ENCODE measurements at places on chromosomes 12 and 14.

GRCh38 chr14:58637040-58637390, 747 bp upstream of the DACT1 start:
- peak; percentile 70 for DNase-seq

DNA sequence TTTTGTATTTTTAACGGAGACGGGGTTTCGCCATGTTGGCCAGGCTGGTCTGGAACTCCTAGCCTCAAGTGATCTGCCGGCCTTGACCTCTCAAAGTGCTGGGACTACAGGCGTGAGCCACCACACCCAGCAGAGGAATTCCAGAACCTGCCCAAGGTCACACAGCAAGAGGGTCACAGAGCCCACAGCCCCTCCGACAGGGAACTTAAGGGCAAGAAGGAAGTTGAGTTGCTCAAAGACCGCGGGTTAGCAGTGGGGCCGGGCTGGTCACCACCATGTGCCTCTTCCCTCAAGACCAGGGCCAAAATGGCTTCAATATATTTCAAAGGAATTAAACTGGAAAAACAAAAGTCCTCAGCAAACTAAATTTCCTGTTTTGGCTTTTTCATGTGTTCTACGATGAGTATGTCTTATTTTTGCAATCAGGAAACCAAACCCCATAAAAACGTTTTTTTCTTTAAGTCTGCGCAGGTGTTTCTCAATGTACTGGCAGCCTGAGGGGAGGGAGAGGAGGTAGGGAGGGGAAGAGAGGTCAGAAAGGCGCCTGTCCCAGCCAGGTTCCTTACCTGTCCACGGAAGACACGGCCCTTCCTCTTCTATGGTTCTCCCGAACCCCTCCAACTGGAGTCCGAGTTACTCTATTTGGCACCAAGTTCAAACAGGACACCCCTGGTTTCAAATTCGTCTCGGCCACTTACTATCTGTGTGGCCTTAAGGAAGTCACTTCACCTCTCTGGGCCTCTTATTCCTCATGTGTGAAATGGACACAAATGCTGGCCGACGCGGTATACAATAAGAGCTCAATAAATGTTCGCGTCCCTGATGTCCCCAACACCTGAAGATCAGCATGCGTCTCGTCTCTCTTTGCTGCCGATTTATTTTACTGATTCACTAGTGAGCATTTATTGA, 778 bp downstream of the SLC8B1 start:
- no peak for DNase-seq

DNA sequence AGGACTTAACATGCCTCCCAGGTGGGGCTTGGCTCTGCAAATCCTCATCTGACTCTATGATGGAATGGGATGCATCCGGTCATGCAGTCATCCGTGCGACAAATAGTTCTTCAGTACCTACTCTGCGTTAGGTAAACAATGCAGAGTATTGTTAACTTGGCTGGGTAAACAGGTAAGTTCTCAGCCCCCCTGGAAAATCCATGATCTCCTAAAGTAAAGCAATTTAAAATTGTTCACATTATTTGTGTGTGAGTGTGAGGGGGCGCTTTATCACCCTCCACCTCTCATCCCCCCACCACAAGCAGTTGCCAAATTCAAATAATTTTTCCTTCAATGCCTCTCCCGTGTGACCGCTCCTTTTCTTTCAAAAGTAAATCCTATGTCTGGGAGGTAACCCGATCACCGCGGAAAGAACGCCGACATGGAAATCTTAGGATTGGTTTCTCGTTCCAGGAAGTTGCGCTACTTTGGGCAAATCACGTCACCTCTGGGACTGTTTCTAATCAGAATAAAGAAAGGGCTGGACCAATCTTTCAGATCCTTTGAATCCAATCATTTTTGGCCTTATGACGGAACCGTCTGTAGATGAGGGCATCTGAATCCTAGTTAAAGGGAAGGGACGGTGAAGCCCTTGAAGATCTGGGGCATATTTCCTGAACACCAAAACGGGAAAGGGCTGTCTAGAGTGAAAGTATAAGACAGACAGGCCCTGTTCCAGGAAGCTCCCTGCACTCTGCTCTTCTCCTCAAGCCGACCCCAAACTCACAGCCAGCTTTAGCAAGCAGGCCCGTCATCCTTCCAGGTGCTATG, 44.0 kb upstream of the SINHCAF start:
- peak; percentile 57 for DNase-seq

- no peak for DNase-seq
These were observed 311.9 kb upstream of the TBX3 start for GRCh38 chr12:114995891-114996290.

DNA sequence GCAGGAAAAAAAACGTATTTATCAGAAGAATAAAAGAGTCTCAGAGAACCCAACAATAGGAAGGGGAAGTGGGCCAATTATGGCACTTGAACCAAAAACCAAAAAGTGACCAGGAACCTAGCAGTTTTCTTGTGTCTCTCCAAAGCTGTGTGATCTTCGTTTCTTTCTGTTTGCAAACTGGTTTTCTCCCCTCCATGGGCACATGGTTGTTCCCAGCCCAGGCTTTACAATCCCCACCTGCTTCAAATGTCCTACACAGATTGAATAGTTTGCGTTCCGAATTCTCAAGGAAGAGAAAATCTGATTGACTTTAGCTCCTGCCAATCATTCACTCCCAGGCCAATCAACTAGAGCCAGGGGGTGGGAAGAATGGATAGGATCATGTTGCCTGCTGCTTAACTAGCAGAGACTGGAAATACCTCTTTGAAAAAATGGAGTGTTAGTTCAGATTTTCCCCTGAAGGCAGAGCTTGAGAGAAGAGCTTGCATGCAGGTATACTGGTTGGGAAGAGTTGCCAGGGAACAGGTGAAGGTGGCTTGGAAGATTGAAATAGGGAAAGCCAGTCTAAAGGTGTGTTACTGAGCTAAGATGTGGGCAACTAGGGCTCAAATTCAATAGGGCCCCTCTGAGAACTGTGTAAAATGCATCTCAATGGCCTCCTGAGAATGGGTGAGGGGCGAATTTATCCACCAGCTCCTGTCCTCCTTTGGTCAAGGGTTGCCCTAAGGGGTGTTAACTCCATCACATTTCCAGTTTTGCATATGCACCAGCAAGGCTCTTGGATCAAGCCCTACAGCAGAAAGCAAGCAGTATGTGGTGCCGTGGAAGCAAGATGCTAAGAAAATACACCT, 106.4 kb upstream of the SRRM4 start:
- no peak for DNase-seq

DNA sequence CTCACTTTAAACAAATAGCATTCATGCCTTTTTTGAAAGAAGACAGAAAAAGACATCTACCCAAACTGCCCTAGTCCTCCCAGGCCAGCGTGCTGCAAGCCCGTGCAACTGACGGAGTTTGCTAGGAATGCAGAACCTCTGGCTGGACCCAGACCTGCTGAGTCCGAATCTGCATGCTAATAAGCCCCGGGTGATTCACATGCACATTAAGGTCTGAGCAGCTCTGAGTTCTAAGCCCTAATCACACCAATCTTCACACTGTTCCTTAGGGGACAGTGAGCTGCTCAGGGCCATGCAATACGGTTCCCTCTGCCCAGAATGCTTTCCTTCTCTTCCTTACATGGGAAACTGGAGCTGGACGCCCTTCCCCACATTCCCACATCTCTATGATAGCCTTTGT, 25.2 kb downstream of the HAL start:
- DNase-seq = no peak

- DNase-seq = peak; percentile 48
These were observed 367 bp downstream of the GALNT16 start for GRCh38 chr14:69260190-69260860.

DNA sequence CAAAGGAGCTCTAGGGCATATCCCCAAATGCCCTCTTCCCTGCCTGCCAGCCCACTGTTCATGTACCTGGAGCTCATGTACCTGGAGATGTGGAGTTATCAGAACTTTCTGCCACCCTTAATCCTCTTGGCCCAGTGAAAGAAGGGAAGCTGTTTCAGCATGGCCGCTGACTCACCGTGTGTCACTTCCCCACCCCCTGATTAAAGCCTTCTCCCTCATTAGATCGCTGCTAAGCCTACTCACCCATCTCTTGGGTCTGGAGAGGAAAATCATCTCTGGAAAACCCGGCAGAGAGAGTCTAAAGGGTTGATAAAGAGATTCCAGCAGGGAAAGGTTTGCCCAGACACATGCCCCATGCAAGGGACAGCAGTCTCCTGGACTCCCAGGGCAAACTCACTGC, 4.5 kb upstream of the LTBP2 start:
- peak; percentile 73 for DNase-seq

- DNase-seq = peak; percentile 77
These were observed 236.7 kb downstream of the BCL11B start for GRCh38 chr14:99035268-99035667.

GRCh38 chr14:70239802-70240201, 51.1 kb upstream of the SLC8A3 start:
- DNase-seq = no peak

DNA sequence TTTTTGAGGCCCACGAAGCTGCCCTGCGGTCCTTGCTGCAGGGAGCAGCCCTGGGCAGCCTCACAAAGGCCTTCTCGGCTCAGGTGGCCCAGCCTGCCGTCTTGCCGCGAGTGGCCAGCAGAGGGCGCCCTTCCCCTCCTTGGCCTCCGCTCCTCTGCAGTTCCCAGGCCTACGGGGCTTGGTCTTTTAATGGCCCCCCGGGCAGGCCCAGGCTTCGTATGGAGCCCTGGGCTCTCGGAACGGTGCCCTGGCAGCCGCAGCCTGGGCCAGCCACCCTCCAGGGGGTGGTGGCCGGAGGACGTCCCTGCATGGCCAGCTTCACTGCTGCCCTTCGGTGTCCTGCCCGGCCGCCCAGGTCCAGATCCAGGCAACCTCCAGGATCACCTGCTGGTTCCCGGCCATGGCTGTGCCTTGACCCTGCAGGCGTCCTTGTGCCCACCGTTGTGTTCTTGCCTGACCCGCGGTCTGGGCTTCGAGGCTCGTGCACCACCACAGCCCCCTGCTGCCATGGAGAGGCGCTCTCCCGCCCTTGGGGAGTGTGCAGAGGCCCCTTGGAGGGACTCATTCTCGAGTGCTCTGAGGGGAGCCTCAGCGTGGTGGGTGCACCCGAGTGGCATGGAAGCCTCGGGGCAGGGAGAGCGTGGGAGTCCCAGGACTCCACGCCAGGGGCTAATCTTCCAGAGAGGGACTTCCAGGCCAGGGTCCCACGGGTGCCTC, 9.4 kb downstream of the ASPG start:
- peak; percentile 89 for DNase-seq

DNA sequence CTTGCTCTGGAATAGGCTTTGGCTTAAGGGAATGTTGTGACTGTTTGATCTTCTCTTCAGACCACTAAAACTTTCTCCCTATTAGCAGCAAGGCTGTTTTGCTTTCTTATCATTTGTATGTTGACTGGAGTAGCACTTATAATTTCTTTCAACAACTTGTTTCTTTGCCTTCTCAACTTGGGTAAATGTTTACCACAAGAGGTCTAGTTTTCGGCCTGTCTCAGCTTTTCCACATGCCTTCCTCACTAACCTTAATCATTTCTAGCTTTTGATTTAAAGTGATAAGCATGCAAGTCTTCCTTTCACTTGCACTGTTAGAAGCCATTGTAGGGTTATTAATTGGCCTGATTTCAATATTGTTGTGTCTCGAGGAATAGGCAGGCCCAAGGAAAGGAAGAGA, 126.7 kb upstream of the AEBP2 start:
- no peak for DNase-seq

- DNase-seq = no peak
These were observed 580.1 kb upstream of the SEL1L start for GRCh38 chr14:82113710-82114109.

DNA sequence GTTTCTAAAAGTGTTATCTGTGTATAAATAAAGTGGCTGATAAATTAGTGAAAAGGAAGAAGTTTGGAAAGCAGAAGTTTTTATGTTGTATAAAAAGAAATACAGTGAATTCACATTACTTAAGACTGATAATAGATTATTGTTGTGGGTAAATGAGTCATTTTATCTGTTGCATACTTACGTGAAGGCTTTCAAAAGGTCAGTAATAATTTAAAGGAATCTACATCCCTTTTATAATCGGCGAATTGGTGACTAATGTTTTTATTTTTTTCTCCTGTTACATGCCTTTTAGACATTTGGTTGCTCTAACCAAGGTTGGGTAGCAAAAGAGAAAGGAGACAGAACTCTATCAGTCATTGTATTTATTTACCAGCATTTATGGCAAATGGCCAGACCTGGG, 155.9 kb downstream of the SLC41A2 start:
- peak; percentile 15 for DNase-seq

GRCh38 chr12:105876396-105876927, 262.3 kb downstream of the NUAK1 start:
- DNase-seq = peak; percentile 25

- no peak for DNase-seq
These were observed 454.0 kb downstream of the FOXG1 start for GRCh38 chr14:29220566-29220965.

GRCh38 chr14:102507081-102507856, 2.3 kb downstream of the ANKRD9 start:
- DNase-seq = no peak

DNA sequence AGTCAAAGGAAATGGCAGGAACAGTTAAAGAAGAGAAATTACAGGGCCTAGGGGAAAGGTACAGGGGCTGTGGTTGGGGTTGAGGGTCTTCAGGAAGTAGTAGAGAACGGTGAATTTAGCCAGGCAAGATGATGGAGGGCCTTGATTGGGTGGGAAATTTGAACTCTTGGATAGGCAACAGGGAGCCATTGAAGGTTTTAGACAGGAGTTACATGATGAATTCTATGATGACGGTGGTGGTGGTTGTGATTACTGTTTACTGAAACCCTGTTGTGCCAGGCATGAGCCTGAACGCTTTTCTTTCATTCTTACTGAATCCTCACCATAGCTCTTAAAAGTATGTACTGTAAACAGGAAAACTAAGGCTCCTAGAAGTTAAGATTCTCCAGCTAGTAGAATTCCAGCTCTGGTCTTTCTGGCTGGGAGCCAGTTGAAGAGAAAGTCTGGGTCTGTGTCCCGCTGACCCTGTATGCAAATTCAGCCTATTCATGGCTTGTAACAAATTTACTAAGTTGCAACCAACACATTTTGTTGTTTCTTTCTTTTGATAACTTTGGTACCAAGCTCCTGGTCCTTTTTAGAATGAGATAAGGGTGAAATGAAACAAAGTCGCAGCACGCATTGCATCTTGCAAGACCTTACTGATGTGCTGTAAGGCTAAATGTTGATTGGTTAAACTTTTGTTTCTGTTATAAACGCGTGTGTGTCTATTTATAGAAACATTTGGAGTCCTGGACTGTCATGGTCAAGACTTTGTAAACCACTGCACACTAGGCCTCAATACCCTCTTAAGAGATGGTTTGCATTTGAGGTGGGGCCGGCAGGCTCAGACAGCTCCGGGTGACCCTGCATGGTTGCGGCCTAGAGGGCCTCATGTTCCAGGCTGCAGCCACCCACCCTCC, 6.0 kb downstream of the ORAI1 start:
- DNase-seq = no peak

Measured in GM03348 (cell line).